Body of pancreas (tissue), 4 donors: ENCODE measurements at places on chromosomes 4 and X. TPM values are rescaled to one million over a fixed set of nuclear protein-coding genes. Genes with fewer than 3 reads are reported as not detected.

- DNase-seq: no peak
These were observed 43.2 kb upstream of the RBM47 start for GRCh38 chr4:40672528-40673522.

DNA sequence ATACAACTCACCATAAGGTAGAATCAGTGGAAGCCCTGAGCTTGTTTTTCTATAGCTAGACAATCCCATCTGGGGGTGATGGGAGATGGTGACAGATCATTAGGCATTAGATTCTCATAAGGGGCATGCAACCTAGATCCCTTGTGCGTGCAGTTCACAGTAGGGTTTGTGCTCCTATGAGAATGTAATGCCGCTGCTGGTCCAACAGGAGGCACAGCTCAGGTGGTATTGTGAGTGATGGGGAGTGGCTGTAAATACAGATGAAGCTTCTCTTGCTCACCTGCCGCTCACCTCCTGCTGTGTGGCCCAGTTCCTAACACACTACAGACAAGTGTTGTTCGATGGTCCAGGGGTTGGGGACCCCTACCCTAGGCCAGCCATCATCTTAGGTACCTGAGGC, 5.9 kb upstream of the GATB start:
- DNase-seq: no peak

Gene XKRX
- not detected for total RNA-seq

DNA sequence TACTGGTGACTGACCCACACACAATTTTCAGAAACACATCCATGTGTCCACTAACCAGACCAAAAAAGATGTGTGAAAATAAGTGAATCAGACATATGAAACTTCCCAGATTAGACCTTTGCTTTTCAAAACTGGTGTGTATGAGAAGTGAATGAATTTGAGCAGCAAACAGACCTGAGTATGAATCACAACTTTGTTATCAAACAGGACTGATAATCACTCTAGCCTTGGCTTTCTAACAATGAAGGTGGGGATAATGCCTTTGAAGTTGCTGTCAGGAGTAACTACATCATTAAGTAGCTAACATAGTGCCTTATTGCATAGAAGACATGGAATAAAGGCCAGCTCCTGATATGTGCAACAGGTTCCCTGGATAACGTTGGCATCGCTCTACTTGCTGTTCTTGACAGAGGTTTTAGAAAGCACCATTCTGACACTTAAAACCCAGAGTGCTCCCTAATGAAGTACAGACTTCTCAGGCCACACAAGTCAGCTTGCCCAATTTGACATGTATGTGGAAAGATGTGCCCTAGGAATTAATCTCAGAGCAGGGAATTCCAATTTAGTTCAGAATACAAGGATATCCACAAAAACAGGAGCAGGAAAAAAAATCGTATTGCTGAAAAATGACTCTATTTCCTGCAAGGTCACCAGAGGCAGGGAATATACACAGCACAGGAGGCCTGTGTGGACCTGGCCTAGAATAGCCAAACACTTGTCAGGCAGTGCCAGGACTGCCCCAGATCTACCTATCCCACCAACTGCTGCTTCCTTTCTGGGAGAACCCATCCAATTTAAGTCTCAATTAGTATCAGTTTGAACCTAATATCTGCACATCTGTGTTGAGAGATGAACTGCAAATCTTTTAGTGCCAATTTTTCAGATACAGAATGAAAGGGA, 87.7 kb downstream of the MAML3 start:
- no peak for DNase-seq

- DNase-seq: peak; percentile 20
These were observed 11.9 kb downstream of the CA5B start for GRCh38 chrX:15749642-15750610.

GRCh38 chrX:9298221-9298620, 166.6 kb upstream of the TBL1X start:
- DNase-seq: no peak

DNA sequence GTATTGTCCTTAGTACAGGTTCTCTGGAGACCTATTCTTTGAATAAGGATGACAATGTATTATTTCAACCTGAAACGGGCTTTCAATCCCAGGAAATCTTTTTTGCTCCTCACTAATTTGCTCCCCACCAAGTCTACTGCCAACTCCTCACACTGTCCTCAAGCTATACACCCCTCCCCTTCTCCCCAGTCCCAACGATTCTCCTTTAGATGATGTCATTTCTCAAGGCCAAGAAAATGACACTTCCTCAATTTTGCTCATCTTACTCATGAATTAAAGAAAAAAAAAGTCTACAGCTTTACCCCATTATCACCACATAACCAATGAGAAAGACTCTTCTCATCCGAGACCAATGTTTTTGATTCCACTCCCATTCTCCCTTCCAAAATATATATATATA, 20.6 kb downstream of the AP1S2 start:
- DNase-seq: no peak

GRCh38 chr4:122914292-122914904, 8.0 kb downstream of the NUDT6 start:
- DNase-seq: no peak

GRCh38 chrX:46340696-46341095, 204.5 kb downstream of the ZNF674 start:
- DNase-seq: no peak

DNA sequence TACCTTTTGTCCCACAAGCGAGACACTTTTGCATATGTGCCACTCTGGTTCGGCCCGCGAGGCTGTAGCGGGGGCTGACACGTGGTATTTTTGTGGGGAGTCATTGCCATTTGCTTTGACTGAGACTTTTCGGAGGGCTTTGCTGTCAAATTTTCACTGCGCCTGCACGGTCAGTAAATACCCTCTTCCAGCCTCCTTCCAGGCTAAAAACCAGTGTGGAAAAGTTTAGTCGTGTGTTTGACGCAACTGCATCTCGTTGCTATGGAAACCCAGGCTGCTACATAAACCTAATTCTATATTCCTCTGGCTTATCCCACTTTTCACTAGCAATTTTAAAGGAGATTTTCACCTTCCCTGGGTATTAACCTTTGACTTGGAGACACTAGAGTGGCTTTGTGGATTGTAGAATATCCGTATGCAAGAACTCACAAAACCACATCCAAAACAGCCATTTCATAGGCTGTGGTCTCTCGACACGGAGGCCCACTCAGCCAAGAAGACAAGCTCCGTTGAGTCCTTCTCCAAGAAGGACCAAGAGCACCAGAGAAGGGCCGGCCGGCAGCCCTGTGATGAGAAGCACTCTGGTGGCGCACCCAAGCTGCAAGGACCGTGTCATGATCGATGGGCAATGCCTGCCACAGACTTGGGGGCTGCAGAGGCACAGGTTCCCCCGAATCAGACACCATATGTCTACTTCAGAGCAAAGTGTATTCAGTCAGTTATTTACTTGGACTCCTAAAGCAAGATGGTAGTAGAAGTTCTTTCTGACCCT, 38.4 kb upstream of the ENPP6 start:
- DNase-seq: no peak

DNA sequence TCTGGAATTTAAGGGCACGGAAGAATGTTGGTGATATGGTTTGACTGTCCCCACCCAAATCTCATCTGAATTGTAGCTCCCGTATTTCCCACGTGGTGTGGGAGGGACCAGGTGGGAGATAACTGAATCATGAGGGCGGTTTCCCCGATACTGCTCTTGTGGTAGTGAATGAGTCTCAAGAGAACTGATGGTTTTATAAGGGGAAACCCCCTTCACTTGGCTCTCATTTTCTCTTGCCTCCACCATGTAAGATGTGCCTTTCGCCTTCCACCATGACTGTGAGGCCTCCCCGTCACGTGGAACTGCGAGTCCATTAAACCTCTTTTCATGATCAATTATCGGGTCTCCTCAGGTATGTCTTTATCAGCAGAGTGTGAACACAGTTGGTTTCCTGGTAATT, 25.6 kb upstream of the DHRSX start:
- DNase-seq: no peak

Gene VCX2
- not detected for total RNA-seq

- no peak for DNase-seq
These were observed 222.7 kb downstream of the SPRY1 start for GRCh38 chr4:123619326-123619725.

DNA sequence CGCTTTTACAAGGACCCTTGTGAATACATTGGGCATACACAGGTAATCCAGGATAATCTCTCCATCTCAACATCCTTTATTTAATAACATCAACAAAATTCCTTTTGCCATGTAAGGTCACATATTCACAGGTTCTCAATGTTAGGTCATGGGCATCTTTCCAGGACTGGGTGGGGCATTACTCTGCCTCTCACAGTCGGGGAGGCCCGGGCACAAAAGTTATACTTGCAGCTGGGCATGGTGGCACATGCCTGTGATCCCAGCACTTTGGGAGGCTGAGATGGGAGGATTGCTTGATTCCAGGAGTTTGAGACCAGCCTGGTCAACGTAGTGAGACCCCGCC, 93.7 kb upstream of the AP1S2 start:
- DNase-seq: no peak

GRCh38 chr4:153205757-153206156, 1.5 kb downstream of the TRIM2 start:
- peak; percentile 40 for DNase-seq

Gene STATH
- total RNA-seq: not detected

Gene USP51
- total RNA-seq: 1.6 TPM

DNA sequence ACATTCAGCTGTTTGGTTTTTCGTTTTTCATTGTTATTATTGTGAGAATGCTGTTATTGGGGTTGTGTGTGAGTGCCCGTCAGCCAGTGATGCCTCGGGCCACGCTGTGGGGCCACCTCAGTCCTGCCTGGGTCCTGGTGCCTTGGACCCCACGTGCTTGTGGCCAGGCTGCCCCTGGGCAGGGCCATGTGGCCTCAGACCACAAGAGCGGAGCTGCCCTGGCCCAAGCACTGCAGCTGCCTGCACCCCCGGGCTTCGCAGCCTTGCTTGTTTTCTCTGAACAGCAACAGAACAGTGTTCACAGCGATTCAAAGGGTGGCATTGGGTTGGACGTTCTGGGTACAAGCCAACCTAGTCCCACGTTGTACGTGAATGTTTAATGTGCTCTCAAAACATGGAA, 56.9 kb downstream of the CPLX1 start:
- DNase-seq: no peak

- DNase-seq: no peak
These were observed 17.3 kb downstream of the CPZ start for GRCh38 chr4:8609824-8610350.
